ENCODE measurements at places on chromosomes 4 and X. TPM values are rescaled to one million over a fixed set of nuclear protein-coding genes. Genes with fewer than 3 reads are reported as not detected.

GRCh38 chr4:21447301-21448054, 501.1 kb downstream of the KCNIP4 start:
- H3K27me3 ChIP-seq, result no peaks in the 10 kb centered on the region
- no peak for DNase-seq
- H3K4me3 ChIP-seq, result no peak overlapping the region
- H3K36me3 ChIP-seq, result no peaks in the 10 kb centered on the region
- H3K27ac ChIP-seq, result no peak overlapping the region
- H3K4me1 ChIP-seq, result no peaks in the 10 kb centered on the region

Gene RHOXF2
- not detected for total RNA-seq

GRCh38 chrX:131633285-131633917, 89.5 kb downstream of the OR13H1 start:
- H3K27me3 ChIP-seq, result peaks cover 22% of the 10 kb centered on the region
- H3K36me3 ChIP-seq, result no peaks in the 10 kb centered on the region
- no peak overlapping the region for H3K27ac ChIP-seq
- H3K4me3 ChIP-seq, result no peak overlapping the region

Gene DCHS2
- under 0.01 TPM for total RNA-seq

DNA sequence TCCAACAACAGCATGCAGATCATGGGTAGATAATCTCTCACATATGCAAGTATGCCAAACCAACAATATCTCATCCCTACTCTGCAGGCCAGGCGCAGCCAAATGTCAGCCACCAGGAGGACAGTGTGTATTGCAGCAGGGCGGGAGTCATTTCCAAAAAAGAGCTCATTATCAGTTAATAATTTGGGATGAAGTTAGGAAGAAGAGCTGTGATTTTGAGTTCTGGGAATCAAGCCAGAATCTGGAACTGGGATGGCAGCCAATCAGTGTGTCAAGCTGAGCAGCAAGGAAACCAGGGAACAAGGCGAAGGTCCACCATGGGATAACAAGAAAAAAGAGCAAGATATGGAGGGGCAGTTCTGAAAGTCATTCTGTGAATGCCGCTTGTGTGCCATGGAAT, 88.2 kb upstream of the CAMK2D start:
- H3K27ac ChIP-seq, result no peak overlapping the region
- no peaks in the 10 kb centered on the region for H3K4me1 ChIP-seq
- no peak overlapping the region for H3K4me3 ChIP-seq
- no peaks in the 10 kb centered on the region for H3K27me3 ChIP-seq

Gene TEX13D
- not detected for total RNA-seq

Gene SPANXA2
- total RNA-seq, result not detected

- no peak overlapping the region for H3K4me3 ChIP-seq
- no peaks in the 10 kb centered on the region for H3K4me1 ChIP-seq
- DNase-seq, result no peak
- no peaks in the 10 kb centered on the region for H3K36me3 ChIP-seq
- H3K27me3 ChIP-seq, result no peaks in the 10 kb centered on the region
- no peak overlapping the region for H3K27ac ChIP-seq
Observed at GRCh38 chr4:160238790-160239189, 1135.9 kb downstream of the RAPGEF2 start.

DNA sequence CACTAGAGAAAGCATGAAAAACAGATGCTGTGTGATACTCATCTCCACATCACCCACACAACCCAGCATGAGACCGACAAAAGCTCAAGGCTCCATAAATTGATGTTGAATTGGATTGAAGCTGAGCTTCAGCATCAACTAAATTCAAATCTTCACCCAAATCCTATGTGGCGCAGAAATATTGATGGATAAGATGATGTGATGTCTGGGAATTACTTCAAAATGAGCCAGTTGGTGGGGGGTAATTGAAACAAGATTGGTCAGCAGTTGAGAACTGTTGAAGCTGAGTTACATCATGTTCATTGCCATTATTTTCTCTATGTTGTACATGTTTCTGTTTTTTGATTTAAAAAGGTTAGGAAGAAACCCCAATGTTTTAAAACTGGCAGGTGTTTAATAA, 166.5 kb upstream of the STS start:
- DNase-seq, result no peak
- H3K4me1 ChIP-seq, result no peaks in the 10 kb centered on the region
- no peaks in the 10 kb centered on the region for H3K27me3 ChIP-seq
- no peak overlapping the region for H3K27ac ChIP-seq

Gene PAGE5
- total RNA-seq, result not detected

Gene IRAK1
- total RNA-seq, result 72.6 TPM

DNA sequence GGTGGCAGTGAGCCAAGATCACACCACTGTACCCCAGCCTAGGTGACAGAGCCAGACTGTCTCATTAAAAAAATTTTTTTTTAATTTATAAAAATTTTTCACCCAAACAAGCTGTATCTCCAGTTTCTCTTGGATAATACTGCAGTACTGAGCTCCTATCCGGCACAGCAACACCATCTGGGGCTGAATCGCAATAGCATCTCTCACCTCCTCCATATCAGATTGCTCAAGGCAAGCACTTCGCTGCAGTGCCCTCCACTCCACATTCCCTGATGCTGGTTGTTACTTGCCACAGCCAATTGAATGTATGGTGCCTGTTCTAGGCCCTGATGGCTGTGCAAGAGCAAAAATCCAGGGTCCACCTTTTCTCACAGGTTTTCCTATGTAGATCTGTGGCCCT, 69.3 kb upstream of the FAM241A start:
- DNase-seq, result no peak
- no peaks in the 10 kb centered on the region for H3K27me3 ChIP-seq
- H3K4me1 ChIP-seq, result no peaks in the 10 kb centered on the region

Gene HEPH
- 26.2 TPM for total RNA-seq

- H3K27me3 ChIP-seq, result no peaks in the 10 kb centered on the region
- DNase-seq, result no peak
- no peak overlapping the region for H3K27ac ChIP-seq
Observed at GRCh38 chr4:74338792-74339333, 26.1 kb upstream of the EREG start.

GRCh38 chrX:9676738-9677097, 88.9 kb downstream of the GPR143 start:
- H3K27me3 ChIP-seq, result no peaks in the 10 kb centered on the region
- H3K27ac ChIP-seq, result no peak overlapping the region
- H3K36me3 ChIP-seq, result no peaks in the 10 kb centered on the region
- no peak overlapping the region for H3K4me3 ChIP-seq
- DNase-seq, result no peak
- H3K4me1 ChIP-seq, result no peaks in the 10 kb centered on the region

Gene GAGE12F
- total RNA-seq, result not detected

DNA sequence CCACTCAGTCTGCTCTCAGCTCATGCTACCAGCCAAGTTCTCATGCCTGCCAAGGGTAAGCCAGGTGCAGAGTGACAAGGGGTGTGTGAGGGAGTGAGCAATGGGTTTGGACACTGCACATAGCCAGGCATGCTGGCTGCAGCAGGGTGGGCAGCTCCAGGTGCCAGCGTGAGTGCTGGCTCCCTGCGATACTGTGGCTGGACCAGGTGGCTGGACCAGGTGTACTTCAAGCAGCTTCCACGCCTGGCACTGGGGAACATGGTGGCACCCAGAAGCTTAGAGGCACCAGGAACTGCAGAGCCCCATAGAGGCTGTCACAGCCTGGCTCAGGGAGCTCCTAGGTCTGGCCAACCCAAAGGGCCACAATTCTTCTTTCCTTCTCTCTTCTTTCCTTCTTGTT, 234.9 kb upstream of the GIMD1 start:
- DNase-seq, result no peak
- no peak overlapping the region for H3K4me3 ChIP-seq
- H3K27ac ChIP-seq, result no peak overlapping the region
- H3K4me1 ChIP-seq, result no peaks in the 10 kb centered on the region
- H3K27me3 ChIP-seq, result no peaks in the 10 kb centered on the region

Gene ANK2
- 113 TPM for total RNA-seq

GRCh38 chr4:28092610-28093009, 1232.0 kb downstream of the STIM2 start:
- DNase-seq, result no peak
- H3K36me3 ChIP-seq, result no peaks in the 10 kb centered on the region
- no peaks in the 10 kb centered on the region for H3K27me3 ChIP-seq
- no peak overlapping the region for H3K4me3 ChIP-seq
- no peak overlapping the region for H3K27ac ChIP-seq

Gene SUPT20HL2
- not detected for total RNA-seq

DNA sequence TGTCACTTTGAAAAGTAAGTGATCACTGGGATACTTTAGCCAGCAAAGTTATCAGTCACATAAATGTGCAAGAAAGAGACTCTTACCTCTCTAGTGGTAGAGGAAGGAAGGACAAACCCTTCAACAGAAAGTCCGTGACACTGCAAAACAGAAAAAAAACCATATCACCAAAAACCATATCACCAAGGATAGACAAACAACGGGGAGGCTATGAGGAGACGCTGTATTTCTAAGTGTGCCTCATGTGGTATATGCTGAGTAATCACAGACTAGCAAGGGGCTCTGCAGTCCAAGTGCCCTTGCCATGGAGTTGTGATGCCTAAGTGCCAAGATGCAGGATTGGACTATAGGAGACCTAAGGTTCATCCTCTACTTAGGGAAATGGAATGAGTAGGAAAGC, 11.5 kb upstream of the HDAC8 start:
- DNase-seq, result no peak
- no peaks in the 10 kb centered on the region for H3K27me3 ChIP-seq
- no peaks in the 10 kb centered on the region for H3K4me1 ChIP-seq
- H3K4me3 ChIP-seq, result no peak overlapping the region
- H3K27ac ChIP-seq, result no peak overlapping the region

- no peak for DNase-seq
- H3K27me3 ChIP-seq, result no peaks in the 10 kb centered on the region
- no peaks in the 10 kb centered on the region for H3K4me1 ChIP-seq
- H3K27ac ChIP-seq, result no peak overlapping the region
- H3K4me3 ChIP-seq, result no peak overlapping the region
Observed at GRCh38 chr4:73692701-73693100, 47.7 kb upstream of the CXCL8 start.

GRCh38 chrX:94252211-94252610, 578.2 kb downstream of the FAM133A start:
- no peaks in the 10 kb centered on the region for H3K36me3 ChIP-seq
- H3K4me1 ChIP-seq, result no peaks in the 10 kb centered on the region
- H3K27ac ChIP-seq, result no peak overlapping the region
- DNase-seq, result no peak
- H3K4me3 ChIP-seq, result no peak overlapping the region
- H3K27me3 ChIP-seq, result no peaks in the 10 kb centered on the region

GRCh38 chrX:48514126-48514806, 5.5 kb downstream of the PORCN start:
- H3K4me3 ChIP-seq, result no peak overlapping the region
- no peak overlapping the region for H3K27ac ChIP-seq
- H3K4me1 ChIP-seq, result no peaks in the 10 kb centered on the region

Gene PCSK1N
- total RNA-seq, result 21.8 TPM

Measured in tibial nerve (tissue), 4 donors.